ENCODE measurements at places on chromosomes 16 and 17.

DNA sequence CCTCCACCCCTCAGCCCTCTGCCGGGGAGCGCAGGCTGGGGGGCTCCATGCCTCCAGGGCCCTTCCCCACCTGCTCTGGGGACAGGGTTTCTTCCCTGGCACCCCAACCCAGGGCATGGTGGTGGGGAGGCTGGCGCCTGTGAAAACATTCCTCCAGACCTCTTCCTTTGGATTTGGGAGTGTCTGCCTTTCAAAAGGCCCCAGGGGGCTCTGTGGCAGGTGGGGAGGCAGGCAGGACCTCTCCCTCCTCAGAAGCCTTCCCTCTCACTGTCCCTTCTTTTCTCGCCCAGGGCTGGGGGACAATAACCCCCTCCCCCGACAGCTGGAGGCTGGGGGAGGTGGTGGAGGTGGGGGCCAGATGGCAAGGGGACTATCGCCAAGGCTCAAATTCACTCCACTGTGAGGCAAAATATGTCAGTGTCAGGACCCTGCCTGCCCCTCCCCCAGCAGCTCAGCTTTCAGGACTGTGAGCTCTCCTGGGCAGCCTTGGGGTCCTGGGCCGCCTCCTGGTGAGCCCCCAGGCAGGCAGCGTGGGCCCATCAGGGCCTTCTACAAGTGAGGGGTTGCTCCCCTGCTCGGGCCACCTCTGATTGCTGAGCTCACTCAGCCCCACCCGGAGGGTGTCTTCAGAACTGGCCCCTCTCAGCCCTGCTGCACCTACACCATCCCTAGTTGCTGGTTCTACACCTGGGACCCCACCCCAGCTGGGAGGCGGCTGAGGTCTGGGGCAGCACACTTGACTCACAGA lies 1.8 kb downstream of the CDH15 start:
- DNase-seq = no peak

- no peak for DNase-seq
These were observed 1.3 kb downstream of the IL34 start for GRCh38 chr16:70647441-70648359.

- DNase-seq = peak; percentile 46
These were observed 12.0 kb downstream of the UNC13D start for GRCh38 chr17:75832164-75832651.

- no peak for DNase-seq
These were observed 11.4 kb upstream of the MYH13 start for GRCh38 chr17:10384175-10384574.

DNA sequence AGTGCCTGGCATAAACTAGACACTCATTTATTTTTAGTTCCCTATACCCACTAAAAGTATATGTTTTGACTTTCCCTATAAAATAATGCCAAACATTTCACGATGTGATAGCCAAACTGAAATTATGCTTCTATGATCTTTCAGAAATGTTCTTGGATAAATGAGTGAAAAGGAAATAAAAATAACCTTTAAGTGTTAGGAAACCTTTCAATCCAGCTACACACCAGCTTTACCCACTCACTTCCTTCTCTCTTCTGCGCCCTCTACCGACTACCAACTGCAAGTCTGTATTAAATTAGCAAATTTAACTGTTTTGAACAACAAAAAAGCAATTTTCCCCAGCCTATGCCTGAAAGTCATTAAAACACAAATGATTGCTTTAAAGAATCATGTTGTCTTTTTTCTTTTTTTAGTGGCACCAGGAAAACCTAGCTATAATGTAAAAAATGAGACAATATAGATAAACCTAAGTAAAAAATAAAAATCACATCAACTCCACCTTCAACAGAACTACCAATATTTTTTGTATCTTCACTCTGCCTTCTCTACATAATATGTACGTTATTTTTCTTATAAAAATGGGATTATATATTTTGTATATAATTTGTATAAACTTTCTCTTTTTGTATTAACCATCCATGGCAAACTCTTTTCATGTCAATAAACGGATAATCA lies 13.2 kb upstream of the TMEM100 start:
- no peak for DNase-seq

- no peak for DNase-seq
These were observed at the start of gene TBKBP1 for GRCh38 chr17:47693731-47694580. TBKBP1 (plus strand) TSS chr17:47694161; CDS start chr17:47696113, 1,952 bp downstream.
